ENCODE measurements at places on chromosomes 3 and 15.

DNA sequence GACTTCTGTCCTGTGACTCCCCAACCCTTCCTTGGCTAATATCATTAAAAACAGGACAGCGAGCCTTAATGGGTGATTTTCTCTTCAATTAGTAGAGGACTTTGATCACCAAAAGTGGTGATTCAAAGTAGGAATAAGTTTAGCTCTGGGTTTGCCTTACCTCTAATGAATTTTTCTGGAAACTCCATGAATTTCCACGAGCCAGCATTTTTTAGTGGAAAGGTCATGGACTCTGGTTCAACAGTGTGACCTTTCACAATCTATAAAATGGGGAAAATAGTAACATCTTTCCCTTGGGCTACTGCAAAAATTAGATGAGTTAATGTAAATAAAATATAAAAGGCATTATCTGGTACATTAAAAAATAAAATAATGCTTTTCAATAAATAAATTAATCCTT is 417.8 kb upstream of the NR2F2 start:
- DNase-seq, result no peak

- DNase-seq, result no peak
These were observed 19.6 kb downstream of the TIMP4 start for GRCh38 chr3:12139111-12139511.

GRCh38 chr3:39505866-39506742 is 38.6 kb downstream of the MOBP start:
- no peak for DNase-seq

DNA sequence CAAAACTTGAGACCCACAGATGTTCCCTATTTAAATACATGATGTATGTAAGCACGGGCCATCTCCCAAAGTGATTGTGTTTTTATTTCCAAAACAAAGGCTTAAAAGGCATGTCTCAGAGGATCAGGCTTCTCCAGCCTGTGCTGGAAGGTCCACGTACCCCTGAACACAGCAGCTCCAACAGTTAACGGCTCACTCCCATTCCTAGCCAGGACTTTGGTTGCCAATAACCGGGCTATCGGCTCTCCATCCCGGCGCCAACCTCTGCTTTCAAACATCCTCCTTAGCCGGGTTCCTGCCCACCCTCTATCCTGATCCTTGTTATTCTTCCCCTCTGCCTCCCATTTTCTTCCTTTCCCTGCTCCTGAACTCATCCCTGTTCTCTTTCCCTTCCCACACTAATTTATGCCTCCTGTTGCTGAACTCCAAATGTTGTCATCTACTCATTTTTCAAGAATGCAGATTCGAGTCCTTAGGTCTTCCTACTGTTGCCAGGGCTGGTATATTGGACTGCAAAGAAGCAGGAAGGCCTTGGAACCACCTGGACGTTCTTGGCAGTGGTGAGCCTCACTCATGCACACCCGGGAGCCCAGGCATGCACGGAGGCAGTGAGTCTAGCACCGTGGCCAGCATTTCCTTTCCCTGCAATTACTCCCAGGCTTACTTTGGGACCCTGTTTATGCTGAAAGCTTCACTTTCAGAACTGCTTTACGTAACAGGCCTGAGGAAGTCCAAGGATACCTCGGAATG is 128.4 kb upstream of the RAD18 start:
- DNase-seq, result no peak
